ENCODE measurements at places on chromosomes 3 and 15.

DNA sequence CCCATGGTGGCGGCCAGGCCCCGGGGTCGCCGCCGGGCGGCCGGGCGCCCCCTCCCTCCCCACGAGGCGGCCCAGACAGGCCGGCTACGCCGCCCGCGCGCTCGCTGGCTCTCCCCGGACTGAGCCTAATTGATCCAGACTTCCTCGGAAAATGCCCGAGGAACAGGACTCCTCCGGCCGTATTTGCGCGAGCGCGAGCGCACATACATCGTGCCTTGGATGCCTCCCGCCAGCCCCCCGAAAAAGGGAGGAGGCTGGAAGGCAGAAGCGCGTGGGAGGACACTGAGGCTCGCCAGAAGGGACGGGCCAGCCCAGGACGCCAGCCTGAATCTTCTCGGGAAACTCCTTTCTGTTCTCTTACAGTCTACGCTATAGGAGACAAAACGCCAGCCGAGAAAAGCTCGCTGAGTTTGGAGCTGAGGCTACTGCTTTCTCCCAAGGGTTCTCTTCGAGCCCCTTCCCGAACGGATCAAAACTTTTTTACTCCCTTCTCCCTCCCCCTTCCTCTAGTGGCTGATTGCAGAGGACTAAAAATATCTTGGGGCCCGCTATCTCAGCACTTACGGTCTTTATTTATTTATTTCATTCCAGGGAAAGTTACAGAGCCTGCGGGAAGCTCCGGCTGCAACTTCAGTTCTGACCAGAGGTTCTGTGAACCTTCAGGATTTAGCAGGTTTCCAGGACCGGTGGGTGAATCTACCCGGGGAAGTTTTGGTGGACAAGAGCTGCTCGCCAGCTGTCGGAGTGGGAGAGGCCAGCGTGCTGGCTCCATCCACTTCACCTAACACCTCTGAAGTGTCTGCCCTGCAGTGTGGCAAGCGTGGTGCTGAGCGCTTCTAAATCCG lies at the start of gene PDZRN3:
Gene PDZRN3, minus strand, starts transcription at position 121 of the 845 bp plus-strand sequence.
- no peak for DNase-seq

DNA sequence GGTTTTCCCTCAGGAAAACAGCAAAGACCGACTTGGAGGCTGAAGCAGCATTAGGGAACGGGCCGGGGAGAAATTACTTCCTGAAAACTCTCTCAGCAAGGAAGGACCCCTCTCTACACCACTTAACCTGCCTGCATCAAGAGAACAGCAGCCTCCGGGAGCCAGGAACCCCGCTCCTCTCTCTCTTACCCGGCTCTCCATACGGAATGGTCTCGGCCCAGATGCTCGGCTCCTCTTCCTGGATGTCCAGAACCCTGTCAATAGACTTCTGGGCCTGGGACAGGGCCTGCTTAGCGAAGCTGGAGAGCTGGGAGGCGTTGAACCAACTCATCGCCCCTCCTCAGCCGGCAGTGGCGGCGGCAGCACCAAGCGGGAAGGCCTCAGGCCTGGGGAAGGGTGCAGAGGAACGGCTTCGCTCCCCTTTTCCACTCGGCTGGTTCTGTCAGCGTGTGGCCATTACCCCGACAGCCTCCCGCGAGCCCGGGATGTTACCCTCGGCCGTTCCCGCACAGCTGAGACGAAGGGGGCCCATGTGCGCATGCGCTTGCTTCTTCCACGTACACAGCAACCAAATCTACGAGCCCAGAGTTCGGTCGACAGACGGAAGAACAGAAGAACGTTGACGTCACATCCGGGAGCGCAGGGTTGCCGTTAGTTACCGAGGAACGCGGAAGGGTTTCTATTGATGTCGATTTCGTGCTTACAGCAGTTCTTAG lies at the start of gene TMF1:
Gene TMF1, minus strand, starts transcription at position 578 of the 716 bp plus-strand sequence. Its CDS starts 247 bp downstream, at position 331.
- DNase-seq, result peak; percentile 99

DNA sequence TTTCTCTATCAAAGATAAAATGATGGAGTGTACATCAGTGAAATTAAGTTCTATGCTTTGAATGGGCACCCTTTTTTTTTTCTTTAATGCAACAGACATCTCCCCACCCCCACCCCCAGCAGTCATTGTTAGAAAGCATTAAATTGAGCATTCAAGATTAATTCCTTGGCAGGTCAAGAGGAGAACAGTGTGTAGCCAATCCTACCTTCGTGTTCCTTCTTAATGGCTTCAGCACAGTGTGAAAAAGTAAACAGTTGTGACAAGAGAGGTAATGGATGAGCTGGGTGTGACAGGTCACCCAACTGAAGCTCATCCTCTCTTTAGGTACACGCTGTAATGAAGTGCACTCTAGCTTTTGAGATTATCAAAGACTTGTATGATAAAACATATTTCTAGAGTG lies 198.5 kb upstream of the RARB start:
- no peak for DNase-seq

DNA sequence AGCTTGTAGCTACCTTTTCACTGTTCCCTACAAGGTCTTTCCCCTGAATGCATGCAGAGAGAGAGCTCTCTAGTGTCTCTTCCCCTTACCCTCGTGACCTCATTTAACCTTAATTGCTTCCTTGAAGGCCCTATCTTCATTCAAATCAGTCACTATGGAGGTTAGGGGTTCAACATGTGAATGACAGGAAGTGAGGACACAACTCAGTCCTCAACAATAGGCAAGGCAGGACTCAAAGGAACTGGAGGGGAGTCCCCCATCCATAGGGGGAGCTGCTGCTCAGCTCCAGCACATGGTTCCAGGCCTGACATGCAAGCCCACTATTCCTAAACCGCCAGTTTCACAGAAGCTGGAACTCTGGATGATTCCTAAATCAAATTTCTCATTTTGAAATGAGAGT lies 33.8 kb upstream of the GYG1 start:
- DNase-seq, result no peak

DNA sequence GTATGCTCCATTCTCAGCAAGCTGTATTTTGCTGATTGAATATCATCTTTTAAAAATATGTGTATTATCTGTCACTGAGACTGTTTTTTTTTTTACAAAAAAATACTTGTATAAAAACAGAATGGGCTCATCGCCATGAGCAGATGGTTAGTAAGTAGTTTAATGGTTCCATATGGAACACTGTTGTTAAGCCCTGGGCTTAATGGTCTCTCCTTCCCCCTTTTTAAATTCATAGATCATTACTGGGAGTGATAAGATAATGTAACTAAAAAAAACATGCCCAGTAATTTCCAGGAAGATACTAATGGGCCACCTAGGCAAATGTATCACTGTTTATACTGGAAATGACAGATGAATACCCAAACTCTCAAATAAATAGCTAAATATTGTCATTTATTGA lies 95.3 kb upstream of the TPRG1 start:
- no peak for DNase-seq

DNA sequence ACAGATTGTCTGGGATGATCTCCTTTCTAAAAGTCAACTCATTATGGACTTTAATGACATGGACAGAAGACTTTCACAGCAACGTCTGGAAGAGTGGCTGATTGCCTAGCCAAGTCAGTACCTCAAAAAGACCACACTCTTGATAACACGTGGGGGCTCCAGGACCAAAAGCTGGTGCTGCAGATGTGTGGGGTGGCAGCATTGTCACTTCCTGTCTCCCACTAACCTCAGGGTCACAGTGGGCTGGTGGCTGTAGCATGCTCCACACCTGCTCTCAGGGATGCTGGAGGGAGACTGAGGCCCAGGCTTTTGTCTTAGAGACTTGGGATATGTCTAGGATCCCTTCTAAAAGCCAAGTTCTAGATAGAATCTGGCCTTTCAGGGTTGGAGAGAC lies 118.1 kb downstream of the APBA2 start:
- no peak for DNase-seq

DNA sequence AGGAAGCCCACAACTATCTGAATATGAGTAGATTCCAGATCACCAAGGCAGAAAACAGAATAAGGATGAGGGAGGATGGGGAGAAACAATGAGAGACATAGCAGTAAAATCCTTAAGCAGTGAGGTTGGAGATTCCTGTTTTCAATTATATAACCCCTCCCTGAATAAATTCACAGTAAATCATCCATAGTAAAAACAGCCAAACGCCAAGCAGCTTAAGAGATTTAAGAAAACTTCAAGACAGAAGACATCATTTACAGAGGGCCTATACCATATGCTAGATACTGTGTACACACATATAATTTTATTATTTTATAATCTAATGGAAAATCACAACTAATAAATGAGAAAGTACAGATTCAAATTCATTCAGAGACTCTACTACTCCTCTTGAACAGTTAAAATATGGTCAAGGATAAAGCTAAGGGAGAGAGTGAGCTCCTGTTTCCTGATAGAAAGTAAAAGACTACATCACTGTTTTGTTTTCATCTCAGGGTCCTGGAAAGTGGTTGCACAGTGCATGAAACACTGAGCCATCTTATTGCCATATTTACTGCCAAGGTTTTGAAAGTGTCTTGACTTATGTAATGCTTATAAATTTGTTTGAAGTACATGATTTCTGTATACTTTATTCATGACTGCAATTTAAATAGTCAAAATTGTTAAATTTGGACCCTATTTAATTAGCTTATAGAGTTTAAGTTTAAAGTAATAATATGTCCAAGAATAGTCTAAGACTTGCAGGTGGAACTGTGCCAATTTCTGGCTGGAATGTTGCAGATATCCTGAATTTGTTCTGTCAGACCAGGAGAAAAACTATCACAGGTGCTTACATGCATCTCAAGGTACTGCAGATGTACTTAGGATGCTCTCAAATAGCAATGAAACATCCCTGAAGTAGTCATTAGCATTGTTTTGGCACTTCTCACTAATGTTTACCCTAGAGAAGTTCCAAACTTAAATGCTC lies 141.4 kb downstream of the TBL1XR1 start:
- no peak for DNase-seq

Data from CD8-positive, alpha-beta memory T cell (primary cell).